ENCODE measurements at places on chromosomes 1 and 21. TPM values are rescaled to one million over a fixed set of nuclear protein-coding genes. Genes with fewer than 3 reads are reported as not detected.

DNA sequence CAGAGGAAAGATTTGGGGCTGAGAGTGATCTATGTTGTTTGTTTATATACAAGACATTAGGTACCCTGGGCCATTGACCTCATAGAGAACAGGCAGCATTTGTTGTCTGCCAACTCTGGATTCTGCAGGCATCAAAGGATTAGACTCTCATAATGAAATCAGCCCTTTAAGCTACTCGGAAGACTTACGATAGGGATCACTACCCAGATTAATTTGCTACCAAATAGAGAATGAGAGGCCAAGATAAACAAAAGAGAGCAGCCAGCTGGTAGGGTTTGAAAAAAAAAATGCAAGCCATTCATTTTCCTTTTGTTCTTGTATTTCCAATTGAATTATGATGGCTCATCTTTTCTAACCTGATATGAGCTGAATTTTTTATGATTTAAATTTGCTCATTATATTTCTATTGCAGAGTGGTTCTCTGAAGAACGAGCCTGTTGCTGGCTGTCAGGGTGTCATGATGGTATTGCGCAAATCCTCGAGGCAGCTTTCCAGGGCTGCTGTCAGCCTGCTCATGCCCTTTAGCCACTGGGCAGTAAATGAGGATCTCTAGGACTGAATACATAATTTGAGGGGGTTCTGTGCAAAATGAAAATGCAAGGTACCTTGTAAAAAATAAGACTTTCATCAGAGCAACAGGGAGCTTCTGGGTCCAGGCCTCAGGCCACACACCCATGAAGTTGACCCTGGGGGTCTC lies 116.4 kb upstream of the KCNJ15 start:
- no peak for DNase-seq

DNA sequence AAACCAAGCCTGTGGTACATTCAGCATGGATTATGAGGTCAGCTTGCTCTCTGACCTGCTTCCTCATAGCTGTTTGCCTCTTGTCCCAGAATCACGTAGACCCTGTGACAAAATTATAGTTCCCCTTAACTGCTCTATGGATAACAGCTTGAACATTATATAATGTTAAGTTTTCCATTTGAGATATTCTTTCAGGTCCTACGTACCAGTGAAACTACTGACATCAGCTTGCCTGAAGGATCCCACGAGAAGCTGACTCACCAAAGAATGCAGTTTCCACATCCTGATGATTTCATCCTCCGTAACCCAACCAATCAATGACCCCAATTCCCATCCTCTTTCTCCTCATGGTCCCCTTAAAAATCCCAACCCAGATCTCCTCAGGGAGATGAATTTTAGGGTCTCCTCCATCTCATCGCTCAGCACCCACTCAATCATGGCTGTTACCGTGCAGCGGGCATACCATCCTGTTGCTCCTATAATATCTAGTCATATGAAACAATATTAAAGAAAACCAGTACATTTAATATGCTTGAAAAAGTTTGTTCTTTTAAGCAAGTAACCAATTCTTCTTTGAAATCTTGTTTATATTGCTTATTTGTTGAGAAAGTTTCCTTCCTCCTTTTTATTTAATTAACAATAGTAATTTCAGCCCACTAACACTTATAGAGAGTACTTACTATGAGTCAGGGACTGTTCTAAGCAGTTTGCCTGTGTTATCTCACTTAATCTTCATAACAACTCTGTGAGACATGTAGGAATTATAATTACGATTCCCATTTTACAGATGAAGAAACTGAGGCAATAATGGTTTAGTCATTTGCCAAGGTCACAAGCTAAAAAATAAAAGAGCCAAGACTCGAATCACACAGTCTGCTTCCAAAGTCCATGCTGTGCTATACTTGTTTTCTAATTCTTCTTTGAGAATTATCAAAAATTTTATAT lies 27.4 kb downstream of the CHML start:
- DNase-seq: no peak

DNA sequence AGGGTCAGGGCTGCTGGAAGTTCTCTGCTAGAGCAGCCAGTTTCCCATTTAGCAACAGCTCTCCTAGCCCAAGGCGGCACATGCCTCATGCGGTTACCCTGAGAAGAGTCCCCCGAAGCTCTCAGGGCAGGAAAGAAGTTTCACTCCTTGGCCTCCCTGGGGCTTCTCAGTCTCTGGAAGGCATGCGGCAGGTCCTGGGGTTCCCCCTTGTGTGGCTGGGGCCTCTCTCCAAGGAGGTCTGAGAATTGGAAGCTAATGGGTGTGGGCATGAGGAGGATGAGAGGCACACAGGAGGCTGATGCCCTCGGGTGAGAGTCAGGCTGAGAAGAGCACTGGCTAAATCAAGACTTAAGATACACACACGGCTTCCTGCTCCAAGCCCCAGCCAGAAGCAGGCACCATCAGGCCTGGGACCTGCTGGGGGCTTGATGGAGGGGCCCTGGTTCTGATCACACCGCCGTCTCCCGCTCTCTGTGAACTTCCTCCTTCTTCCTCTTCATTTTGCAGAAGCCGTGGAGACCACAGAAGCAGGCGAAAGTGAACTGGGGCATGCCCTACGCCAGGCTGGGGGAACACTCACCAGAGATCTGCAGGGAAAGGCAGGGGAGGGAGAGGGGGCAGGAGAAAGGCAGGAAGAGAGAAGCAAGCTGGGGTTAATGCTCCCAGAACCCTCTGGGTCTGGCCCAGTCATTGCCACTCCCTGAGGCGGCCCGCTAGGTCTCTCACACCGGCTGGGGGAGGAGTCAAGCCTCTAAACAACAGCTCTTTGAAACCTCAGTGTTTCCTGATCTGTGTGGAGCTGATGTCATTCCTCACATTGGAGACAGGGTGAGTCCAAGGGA lies 15.1 kb downstream of the BLACAT1 start:
- DNase-seq: peak; percentile 67

- DNase-seq: no peak
Observed at GRCh38 chr1:232962761-232963745, 12.6 kb downstream of the NTPCR start.

GRCh38 chr1:167935216-167936067 lies 1.0 kb upstream of the DCAF6 start:
- DNase-seq: peak; percentile 41

Gene CHI3L2
- total RNA-seq: 25.0 TPM

DNA sequence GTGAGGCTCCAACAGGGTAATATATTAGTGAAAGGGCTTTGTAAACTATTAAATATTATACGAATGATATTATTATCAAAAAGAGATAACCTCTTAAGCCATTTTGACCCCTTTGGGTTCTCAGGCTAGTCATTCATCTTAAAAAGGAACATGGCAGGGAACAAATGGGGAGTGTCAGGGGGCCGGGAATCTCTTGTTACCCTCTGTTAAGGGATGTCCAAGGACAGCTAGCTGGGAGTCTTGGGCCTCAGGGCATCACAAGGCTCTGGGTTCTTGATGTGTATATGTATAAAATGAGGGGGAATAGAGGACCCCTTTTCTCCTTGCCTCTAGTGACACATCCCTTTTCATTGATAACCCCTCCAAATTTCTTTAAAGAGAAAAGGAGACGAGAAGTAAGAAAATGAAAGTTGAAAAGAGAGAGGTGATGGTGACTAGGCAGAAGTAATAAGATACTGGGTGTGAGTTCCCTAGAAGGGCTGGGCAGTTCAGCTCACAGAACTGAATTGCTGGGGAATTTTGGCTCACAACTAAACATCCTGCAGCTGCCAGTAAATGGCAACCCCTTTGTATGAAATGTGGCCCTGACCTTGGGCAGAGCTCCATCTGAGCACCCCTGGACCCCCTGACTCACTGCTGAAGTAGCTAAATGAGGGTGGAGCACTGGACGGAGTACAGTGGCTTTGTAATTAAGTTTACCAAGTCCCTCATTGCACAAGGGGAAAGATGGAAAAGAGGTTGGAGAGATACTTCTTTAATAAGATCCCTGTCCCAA lies 20.0 kb upstream of the ZNF326 start:
- no peak for DNase-seq

Gene RGS8
- total RNA-seq: not detected

DNA sequence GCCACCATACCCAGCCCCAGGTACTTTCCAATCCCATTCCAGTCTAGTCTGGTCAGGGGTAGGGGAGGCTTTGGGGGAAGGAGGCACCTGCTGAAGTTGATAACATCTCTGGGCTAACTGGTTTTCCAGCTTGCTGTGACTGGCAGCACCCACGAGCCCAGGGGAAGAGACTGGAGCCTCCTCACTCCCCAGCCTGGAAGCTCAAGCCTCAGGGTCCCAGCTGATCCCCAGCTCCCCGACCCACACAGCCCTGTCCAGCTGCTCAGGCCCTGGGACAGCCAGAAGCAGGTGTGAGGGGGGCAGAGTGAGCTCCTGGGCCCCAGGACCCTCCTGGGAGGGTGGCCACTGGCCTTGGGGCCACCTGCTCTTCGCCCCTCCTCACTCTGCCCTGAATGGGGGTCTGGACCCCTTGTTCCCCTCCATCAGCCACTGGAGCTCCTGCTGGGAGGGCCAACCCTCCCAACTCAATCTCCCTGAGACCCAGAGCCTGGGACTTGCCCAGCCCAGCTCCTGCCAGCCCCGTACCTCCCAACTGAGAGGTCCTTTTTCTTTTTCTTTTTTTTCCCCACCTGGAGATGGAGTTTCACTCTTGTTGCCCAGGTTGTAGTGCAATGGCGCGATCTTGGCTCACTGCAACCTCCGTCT lies 23.5 kb upstream of the RNU1-4 start:
- peak; percentile 11 for DNase-seq

GRCh38 chr1:208278638-208279037 lies 34.5 kb upstream of the PLXNA2 start:
- no peak for DNase-seq

- DNase-seq: no peak
Observed at GRCh38 chr1:59453297-59453968, 156.5 kb downstream of the FGGY start.

DNA sequence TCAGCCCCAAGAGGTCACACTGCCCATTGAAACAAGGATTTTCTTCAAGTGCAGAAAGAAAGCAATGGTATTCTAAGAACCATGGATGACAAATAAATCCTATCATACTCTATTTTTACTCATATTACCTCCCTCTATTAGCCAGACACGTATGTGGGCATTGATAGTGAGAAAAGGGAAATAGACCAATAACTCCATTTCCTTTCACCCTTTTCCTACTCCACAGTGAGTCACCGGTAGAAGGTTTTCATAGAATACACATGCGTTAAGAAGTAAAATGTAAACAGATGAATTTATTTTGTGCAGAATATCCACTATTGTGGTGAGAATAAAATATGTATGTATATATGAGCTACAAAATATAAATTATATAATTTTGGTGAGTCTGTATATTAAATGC lies 568.9 kb upstream of the ADGRL4 start:
- no peak for DNase-seq

DNA sequence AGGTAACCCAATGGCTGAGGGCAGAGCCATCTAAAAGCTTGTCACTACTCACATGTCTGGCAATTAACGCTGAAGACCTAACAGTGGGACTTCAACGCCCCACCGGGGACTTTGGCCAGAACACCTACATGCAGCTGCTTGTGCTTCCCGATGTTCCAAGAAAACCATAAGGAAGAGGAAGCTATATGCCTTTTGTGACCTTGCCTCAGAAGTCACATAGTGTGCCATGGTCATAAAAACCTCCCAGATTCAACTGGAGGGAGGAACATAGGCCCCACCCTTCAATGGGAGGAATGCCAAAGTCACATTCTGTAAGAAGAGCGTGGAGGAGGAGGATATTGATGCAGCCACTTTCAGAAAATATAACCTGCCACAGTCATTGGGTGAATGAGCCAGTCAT lies 147.8 kb upstream of the MAGI3 start:
- no peak for DNase-seq

Gene ADCY10
- total RNA-seq: 0.53 TPM

- no peak for DNase-seq
Observed at GRCh38 chr1:42730002-42730401, 10.0 kb downstream of the CLDN19 start.

Gene ANKRD35
- 0.50 TPM for total RNA-seq

Gene DRAM2
- total RNA-seq: 36.1 TPM

GRCh38 chr1:150887018-150887417 lies at the start of gene CTXND2:
Gene CTXND2, plus strand, starts transcription at chr1:150887136. Its CDS starts 25,179 bp downstream, at chr1:150912315.
- DNase-seq: no peak
